ENCODE measurements at places on chromosomes 1 and 21. TPM values are rescaled to one million over a fixed set of nuclear protein-coding genes. Genes with fewer than 3 reads are reported as not detected.

The PLA2G2F gene
- not detected for total RNA-seq

The HENMT1 gene
- 13.7 TPM for total RNA-seq

The HMCN1 gene
- total RNA-seq = 4.9 TPM

The CHIA gene
- not detected for total RNA-seq

The SRGAP2 gene
- total RNA-seq = 38.9 TPM

The VHLL gene
- not detected for total RNA-seq

The SLC25A34 gene
- total RNA-seq = 0.12 TPM

The BEST4 gene
- not detected for total RNA-seq

The EFCAB14 gene
- 66.0 TPM for total RNA-seq

The CLDN17 gene
- total RNA-seq = not detected

The UMODL1 gene
- not detected for total RNA-seq

The ANKRD35 gene
- 0.12 TPM for total RNA-seq

The AIRE gene
- total RNA-seq = 0.10 TPM

The PTPN7 gene
- total RNA-seq = not detected

The KCNT2 gene
- not detected for total RNA-seq

The CD34 gene
- 0.96 TPM for total RNA-seq

The LHX4 gene
- 0.20 TPM for total RNA-seq

The CRP gene
- not detected for total RNA-seq

The CHIT1 gene
- total RNA-seq = not detected

The KRTAP13-2 gene
- not detected for total RNA-seq

The SPATA45 gene
- not detected for total RNA-seq
